Neural crest cell (in vitro differentiated cells): ENCODE measurements at places on chromosomes 7 and 10. TPM values are rescaled to one million over a fixed set of nuclear protein-coding genes. Genes with fewer than 3 reads are reported as not detected.

The DIP2C gene
- total RNA-seq: 21.7 and 22.7 TPM in 2 replicates

DNA sequence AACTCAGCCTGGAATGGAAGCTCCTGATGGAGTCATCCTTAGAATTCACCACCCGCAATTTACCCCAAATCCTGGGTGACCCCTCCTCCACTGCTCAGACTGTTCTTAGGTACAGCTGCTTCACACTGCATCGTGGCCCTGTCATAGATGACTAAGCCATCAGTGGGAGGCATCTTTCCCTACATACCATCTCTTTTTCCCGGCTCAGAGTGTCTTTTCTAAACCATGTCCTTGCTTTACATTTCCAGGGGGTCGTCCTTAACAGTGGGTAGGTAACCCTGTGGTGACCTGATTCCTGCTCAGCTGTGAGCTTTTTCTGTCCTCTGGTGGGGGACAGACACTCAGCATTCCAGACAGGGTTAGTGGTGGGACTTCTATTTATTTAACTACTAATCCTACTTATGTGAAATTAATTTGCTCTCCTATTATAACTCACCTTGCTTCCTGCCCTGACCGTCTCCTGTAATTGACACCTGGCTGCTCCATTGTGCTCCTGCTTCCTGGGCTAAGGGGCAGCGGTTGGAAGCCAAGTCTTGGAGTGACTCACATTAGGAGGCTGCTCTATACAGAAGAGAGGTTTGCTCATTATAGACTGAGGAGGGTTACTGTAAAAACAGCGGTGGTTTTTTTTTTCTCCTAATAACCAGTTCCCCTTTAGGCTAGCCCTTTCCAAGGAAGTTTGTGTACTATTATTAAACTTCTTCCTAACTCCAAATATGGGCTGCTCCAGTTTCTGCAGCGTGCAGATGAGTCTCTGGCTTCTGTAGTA, 40.6 kb downstream of the PYROXD2 start:
- no peak overlapping the region for H3K4me3 ChIP-seq
- peaks cover 3% of the 10 kb centered on the region for H3K4me1 ChIP-seq
- no peak overlapping the region for H3K27ac ChIP-seq
- no peaks in the 10 kb centered on the region for H3K36me3 ChIP-seq
- peaks cover 5% of the 10 kb centered on the region for H3K27me3 ChIP-seq

- H3K4me1 ChIP-seq: peaks cover 8% of the 10 kb centered on the region
- no peak overlapping the region for H3K27ac ChIP-seq
- no peak for DNase-seq
- H3K4me3 ChIP-seq: no peak overlapping the region
- H3K36me3 ChIP-seq: peaks cover 52% of the 10 kb centered on the region
These were observed 30.5 kb downstream of the IPMK start for GRCh38 chr10:58237014-58237834.

- no peak overlapping the region for H3K27ac ChIP-seq
- no peak for DNase-seq
- H3K4me3 ChIP-seq: no peak overlapping the region
- H3K4me1 ChIP-seq: peaks cover 14% of the 10 kb centered on the region
These were observed 509.7 kb upstream of the PODXL start for GRCh38 chr7:132065989-132066603.

DNA sequence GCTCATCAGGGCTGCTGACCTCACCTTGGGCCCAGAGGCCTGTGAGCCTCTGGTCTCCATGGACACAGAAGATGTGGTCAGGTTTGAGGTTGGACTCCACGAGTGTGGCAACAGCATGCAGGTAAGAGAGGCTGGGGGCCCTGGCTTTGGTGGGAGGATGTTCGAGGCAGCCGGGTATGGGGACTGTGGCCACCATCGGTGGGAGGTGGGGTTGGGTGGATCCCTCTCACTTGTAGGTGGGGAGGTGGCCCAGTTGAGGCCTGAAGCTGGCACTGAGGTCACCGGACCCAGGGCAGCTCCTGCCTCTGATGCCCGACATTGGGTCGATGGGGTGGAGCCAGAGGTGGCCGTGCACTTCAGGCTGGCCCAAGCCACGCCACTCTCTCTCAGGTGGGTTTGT, 406 bp downstream of the ZP3 start:
- H3K36me3 ChIP-seq: no peaks in the 10 kb centered on the region
- H3K4me3 ChIP-seq: no peak overlapping the region
- H3K27me3 ChIP-seq: peaks cover 14% of the 10 kb centered on the region
- peak overlapping the region; percentile 67 for H3K27ac ChIP-seq

DNA sequence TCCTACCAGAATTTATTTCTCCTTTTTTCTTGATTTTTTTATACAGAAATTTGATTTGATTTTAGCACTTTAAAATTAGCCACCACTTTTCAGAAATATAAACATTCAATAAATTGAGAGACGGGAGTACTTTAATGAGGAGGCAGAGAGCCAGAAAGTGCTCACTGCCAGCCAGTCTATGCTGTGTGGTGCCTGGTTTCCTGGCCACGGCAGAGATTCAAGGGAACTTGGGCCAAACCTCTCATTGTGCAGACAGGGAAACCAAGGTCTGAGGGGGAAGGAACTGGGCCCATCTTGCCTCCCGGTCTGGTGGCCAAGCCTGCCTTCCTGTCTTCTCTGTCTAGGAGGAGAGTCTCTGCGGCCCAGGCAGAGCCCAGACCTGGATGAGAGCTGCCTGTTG, 25.9 kb downstream of the ADAMTS14 start:
- no peaks in the 10 kb centered on the region for H3K4me1 ChIP-seq
- no peaks in the 10 kb centered on the region for H3K27me3 ChIP-seq
- no peak overlapping the region for H3K4me3 ChIP-seq
- no peak for DNase-seq
- H3K27ac ChIP-seq: no peak overlapping the region
- H3K36me3 ChIP-seq: no peaks in the 10 kb centered on the region

DNA sequence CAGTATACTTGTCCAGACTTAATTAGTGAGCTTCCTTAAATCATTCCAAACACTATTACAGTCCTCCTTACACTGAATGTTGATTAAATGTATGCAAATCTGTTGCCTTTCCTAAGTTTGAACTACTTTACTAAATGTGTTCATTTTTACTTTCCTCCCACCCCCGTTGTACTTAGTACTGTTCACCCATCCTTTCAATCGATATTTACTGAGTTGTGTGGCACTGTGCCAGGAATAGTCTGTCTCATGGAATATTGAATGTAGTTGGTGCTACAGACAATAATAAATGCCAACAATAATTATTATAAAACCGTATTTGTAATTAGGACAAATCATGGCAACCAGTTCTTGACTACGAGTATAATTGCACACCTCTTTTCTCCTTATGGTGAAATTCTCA, 335.7 kb downstream of the GPR37 start:
- no peaks in the 10 kb centered on the region for H3K27me3 ChIP-seq
- no peak overlapping the region for H3K27ac ChIP-seq
- H3K36me3 ChIP-seq: no peaks in the 10 kb centered on the region
- no peak overlapping the region for H3K4me3 ChIP-seq
- no peaks in the 10 kb centered on the region for H3K4me1 ChIP-seq
- DNase-seq: no peak

- H3K27ac ChIP-seq: no peak overlapping the region
- H3K4me1 ChIP-seq: peaks cover 7% of the 10 kb centered on the region
- no peaks in the 10 kb centered on the region for H3K27me3 ChIP-seq
- peaks cover 2% of the 10 kb centered on the region for H3K36me3 ChIP-seq
- no peak for DNase-seq
These were observed 534.3 kb downstream of the PARD3 start for GRCh38 chr10:34280599-34281374.

The CUBN gene
- total RNA-seq: 1.6 and 2.2 TPM in 2 replicates

The HECW1 gene
- 2.8 and 3.6 TPM in 2 replicates for total RNA-seq

The MYL7 gene
- total RNA-seq: not detected in 2 replicates
